T-helper 17 cell (primary cell): ENCODE measurements at places on chromosomes 11 and 22. TPM values are rescaled to one million over a fixed set of nuclear protein-coding genes. Genes with fewer than 3 reads are reported as not detected.

Gene SLC1A2
- not detected for total RNA-seq

Gene C11orf52
- total RNA-seq = not detected

GRCh38 chr22:20395907-20396287 is 1.9 kb downstream of the ZNF74 start:
- no peak for DNase-seq

DNA sequence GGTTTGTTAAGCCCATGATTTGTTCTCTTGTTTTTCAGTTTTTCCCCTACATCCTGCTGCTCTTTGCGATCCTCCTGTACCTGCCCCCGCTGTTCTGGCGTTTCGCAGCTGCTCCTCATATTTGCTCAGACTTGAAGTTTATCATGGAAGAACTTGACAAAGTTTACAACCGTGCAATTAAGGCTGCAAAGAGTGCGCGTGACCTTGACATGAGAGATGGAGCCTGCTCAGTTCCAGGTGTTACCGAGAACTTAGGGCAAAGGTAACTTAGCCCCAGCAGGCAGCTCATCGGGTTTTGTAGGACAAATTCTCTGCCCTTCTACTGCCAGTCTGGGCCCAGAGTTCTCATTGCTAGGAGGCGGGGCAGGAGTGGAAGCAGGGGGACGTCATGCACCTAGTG is 49.7 kb downstream of the PANX1 start:
- DNase-seq = no peak

GRCh38 chr11:88115828-88116755 is 59.2 kb downstream of the RAB38 start:
- DNase-seq = no peak

- DNase-seq = peak; percentile 68
These were observed 5.4 kb downstream of the TRABD start for GRCh38 chr22:50190941-50191741.

- no peak for DNase-seq
These were observed 36.9 kb downstream of the PTPRJ start for GRCh38 chr11:48017105-48017830.

GRCh38 chr11:65789230-65790103 is 2.6 kb downstream of the OVOL1 start:
- no peak for DNase-seq

GRCh38 chr11:1592628-1593027 is 5.5 kb downstream of the KRTAP5-2 start:
- no peak for DNase-seq

Gene CSF2RB
- total RNA-seq = 5.1 TPM

Gene RFPL3
- not detected for total RNA-seq

- DNase-seq = no peak
These were observed 1.0 kb downstream of the REXO2 start for GRCh38 chr11:114440121-114440860.

DNA sequence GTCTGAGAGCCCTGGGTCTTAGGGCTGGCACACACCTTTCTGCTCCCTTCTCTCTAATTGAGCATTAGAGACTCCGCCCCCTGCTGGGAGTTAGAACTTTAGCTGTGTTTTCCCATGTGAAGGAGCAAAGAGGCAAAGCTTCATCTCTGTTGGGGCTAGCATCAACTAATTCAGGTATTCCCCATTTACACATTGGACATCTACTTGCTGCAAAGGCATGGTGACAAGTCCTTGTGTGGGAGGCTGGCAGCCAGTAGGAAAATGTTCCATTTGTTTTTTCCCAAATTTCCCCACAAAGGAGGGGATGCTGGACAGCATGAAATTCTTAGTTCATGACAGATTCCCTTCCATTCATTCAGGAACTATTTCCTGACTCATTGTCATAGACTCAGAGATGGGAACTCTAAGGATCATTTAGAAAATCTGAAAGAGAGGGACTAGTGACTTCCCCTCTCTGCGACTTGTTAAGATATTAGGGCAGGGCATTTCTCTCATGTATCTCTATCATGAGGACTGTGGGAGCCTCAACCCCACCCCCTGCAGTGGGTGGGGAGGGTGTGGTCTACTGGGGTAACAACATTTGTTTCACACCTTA is 3.6 kb downstream of the CD44 start:
- DNase-seq = no peak

DNA sequence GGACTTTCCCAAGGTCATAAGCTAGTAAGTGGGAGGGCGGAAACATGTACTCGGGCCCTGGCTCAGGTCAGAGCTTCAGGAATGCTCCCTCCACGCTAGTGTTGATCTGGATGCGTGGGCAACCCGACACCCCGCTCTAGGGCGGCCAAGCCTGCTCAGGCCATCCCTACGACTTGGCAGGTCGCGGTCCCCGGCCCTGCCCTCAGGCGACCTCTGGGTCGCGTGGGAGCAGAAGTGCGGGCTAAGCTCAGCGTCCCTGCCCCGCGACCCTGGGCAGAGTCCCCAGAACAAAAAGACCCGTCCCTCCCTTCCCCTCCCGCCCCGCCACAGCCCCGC is 781 bp upstream of the TEF start:
- DNase-seq = no peak

DNA sequence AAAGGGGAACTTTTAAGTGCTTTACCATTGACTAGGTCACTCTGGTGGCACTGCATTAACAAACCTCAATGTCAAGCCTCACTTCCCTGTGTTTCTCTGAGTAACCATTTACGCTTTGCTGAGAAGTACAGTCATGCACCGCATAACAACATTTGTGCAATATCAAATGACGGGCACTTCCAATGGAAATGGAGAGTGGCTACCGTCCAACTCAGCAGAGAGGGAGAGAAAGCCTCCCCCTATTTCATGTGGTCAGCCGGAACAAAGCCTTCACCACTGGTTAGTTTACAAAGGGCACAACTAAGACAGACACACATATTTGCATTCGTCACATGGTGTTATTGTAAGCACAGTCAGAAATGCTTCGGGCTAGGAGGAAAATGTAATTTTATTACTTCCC is 117.3 kb downstream of the RASSF10 start:
- DNase-seq = no peak

GRCh38 chr11:17890325-17890724 is 122.5 kb downstream of the SERGEF start:
- DNase-seq = no peak

- no peak for DNase-seq
These were observed 95.9 kb upstream of the FGF3 start for GRCh38 chr11:69915151-69915500.

- DNase-seq = no peak
These were observed 21.3 kb downstream of the TECTA start for GRCh38 chr11:121122328-121122727.

- DNase-seq = no peak
These were observed 22.1 kb downstream of the ASCL2 start for GRCh38 chr11:2248242-2248641.

- no peak for DNase-seq
These were observed 895 bp downstream of the TEAD1 start for GRCh38 chr11:12674936-12675696.

GRCh38 chr22:35479359-35479758 is 61.3 kb upstream of the RASD2 start:
- DNase-seq = no peak

- DNase-seq = no peak
These were observed 2.6 kb downstream of the VSIG10L2 start for GRCh38 chr11:125948278-125949051.

DNA sequence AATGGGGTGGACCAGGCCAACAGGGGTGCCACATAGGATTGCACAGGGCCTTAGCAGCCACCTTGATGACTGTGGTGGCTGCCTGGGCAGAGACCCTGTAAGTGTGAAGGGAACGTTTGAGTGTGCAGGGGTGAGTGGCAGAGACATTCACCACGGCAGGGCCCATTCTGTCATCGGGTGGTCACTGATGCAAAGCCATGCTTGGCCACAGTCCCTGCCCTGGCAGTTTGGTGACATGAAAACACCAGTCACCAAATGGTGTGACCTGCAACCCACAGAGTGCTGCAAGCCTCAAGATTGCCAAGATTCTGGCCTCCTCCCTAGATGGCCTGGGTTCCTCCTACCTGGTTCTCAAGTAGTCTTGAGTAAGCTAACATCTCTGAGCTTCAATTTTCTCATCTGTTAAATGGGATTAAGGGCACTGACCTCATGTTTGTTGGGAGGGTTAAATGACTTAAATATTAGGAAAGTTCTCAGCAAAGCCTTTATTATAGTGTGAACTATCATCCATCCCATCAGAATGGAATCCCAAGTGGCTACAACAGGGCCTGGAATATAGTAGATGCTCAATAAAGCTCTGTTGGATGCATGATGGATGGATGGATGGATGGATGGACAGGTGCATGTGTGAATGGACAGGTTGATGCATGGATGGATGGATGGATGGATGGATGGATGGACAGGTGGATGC is 53.0 kb downstream of the MACROD1 start:
- no peak for DNase-seq

DNA sequence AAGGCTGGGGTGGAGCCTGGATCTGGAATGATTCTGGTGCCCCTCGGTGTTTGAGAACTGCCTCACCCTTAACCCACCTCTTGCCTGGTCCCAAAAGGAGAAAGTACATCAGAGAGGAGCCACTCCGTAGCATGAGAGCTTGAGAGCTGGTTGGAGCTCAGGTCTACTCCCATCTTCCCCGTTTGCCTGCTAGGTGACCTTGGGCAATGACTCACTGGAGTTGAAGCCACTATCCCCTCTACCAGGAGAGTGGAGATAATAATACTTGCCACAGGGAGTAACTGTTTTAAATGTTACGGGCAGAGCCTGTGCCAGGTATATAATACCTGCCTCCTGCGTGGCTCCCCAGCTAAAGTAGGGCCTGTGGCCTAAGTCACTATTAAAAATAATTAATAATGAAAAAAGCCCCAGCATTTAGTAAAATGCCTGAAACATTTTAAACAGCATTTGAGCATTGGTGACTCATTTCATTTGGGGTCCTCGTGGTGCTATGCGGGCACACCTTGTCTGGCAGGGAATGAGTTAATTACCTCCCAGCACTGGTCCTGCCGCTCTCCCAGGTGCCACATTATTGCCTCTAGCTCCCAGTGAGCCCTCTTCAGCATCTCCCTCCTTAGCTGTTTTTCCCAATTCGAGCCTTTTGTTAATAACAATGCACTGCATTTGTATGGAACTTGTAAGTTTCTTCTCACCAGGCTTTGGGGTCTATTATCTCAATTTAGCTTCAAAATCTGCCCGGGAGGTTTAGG is 22.5 kb downstream of the CYTH4 start:
- DNase-seq = no peak

Gene CAVIN3
- not detected for total RNA-seq

Gene SCARF2
- total RNA-seq = 3.1 TPM
